ENCODE measurements at places on chromosomes 1 and 21.

GRCh38 chr1:3410142-3410925 is 44.1 kb upstream of the ARHGEF16 start:
- DNase-seq: no peak

- peak; percentile 74 for DNase-seq
Measured at GRCh38 chr1:36155408-36156328, at the start of gene MAP7D1. Gene MAP7D1, plus strand, starts transcription at chr1:36156160. Its CDS starts 258 bp downstream, at chr1:36156418.

GRCh38 chr1:46030876-46031660 is 101.4 kb downstream of the PIK3R3 start:
- no peak for DNase-seq

GRCh38 chr1:37821481-37821880 is 13.5 kb upstream of the YRDC start:
- DNase-seq: no peak

DNA sequence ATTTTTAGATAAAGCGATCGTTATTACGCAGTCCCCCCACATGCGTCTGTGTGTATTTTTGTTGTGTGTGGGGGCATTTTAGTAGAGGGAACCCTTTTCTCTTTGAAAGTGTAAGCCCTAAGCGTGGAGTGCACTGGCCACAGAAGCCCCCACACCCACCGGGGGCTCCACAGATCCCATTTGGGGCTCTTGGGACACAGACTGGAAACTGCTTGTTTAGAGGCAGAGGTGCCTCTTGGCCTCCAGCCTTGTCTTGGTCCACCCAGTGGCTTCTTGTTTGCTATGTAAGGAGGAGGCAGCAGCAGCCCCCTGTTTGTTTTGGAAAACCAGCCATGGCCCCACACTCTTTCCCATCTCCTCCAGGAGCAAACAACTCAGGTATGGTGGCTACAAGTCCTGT is 42.8 kb downstream of the SLC37A1 start:
- no peak for DNase-seq

DNA sequence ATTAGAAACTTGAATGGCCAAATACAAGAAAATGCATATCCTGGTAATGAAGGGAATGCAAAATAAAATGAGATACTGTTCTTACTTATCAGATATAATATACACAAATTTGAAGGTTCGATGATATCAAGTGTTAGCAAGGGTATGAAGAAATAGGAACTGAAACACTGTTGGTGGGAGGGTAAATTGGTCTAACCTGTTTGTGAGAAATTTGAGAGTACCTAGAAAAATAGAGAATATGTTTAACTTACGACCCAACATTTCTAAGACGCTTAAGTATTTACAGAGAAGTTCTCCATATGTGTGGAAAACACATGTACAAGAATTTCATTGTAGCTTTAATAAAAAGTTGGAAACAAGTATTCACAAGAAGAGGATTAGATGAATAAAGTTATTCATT is 25.9 kb downstream of the ATG4C start:
- DNase-seq: no peak

DNA sequence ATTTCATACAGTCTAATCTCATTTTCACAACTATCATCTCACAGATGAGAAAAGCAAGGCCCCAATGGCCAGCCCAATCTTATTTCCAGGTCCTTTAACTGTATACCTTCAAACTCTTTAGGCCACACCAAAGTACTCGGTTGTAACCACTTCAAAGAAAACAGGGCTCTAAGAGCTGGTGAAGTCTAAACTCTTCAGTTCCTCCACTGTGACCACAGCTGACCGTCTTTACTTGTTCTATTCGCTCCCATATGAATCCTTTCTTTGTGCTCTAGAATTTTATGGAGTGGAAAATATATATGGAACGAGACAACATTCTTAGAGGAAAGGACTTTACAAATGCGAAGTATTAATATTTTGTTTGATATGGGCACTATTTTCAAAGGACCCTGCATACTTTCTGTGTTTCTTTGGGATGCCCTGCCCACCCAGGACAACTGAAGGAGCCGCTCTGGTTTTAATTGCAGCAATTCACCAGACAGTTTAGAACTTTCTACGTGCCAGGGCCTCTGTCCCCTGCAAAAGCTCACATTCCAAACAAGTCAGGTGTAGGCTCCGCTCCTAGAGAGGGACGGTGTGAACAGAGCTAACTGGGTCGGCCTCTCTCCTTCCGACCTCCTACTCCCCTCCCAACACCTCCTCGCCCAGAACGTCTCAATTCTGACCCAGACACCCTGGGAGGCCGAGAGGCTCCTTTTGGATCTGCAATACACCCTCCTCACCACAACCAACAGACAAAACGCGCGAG is 15.7 kb downstream of the IER5 start:
- DNase-seq: no peak

- DNase-seq: no peak
Measured at GRCh38 chr1:153942766-153943549, 3.6 kb downstream of the DENND4B start.

GRCh38 chr1:67580691-67581403 is 104.2 kb upstream of the GADD45A start:
- no peak for DNase-seq

DNA sequence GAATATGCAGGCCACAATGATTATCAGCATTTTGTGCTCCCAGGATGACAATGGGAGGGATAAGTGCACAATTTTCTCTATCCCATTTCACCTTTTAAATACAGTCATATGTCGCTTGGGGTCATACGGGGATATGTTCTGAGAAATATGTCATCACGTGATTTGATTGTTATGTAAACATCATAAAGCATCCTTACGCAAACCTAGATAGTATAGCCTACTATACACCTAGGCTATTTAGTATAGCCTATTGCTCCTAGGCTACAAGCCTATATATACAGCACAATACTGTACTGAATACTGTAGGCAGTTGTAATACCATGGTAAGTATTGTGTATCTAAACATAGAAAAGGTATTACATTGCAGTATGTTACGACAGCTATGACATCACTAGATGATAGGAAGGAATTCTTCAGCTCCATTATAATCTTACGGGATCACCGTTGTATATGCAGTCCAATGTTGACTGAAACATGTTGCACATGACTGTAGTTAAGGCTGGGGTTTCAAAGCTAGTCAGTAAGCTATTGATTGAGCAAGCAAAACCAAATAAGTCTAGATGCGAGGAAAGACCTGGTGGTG is 18.9 kb downstream of the RUSC1 start:
- no peak for DNase-seq

DNA sequence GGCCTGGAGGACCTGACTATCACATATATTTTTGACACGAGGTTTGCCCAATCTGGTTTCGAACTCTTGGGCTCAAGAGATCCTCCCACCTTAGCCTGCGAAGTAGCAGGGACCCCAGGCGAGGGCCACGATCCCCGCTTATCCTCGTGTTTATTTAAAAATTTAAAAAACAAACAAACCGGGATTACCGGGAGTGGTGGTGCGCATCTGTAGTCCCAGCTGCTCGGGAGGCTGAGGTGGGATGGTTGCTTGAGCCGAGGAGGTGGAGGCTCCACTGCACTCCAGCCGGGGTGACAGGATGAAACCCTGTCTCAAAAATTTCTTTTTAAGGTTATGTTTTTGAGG is 452 bp upstream of the EXOSC10 start:
- no peak for DNase-seq

DNA sequence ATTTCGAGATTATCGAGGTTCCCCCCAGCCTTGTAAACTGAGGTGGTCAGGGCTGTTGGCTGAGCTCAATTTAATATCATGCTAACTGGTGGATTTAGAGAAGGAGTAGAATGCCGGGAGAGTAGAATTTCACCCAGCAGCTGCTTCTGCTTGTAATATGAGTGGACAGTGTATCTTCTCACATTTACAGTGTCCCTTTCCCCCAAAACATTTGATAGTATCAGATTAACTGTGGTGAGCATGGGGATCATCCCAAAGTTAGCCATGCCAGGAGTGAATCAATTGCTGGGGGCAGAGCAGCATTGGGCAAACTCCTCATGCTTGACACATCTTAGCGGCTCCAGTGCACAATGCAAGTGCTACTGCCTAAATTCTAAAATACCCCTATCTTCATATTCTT is 9.2 kb upstream of the PPFIA4 start:
- DNase-seq: no peak

GRCh38 chr1:107535091-107535490 is 394.3 kb downstream of the NTNG1 start:
- no peak for DNase-seq

DNA sequence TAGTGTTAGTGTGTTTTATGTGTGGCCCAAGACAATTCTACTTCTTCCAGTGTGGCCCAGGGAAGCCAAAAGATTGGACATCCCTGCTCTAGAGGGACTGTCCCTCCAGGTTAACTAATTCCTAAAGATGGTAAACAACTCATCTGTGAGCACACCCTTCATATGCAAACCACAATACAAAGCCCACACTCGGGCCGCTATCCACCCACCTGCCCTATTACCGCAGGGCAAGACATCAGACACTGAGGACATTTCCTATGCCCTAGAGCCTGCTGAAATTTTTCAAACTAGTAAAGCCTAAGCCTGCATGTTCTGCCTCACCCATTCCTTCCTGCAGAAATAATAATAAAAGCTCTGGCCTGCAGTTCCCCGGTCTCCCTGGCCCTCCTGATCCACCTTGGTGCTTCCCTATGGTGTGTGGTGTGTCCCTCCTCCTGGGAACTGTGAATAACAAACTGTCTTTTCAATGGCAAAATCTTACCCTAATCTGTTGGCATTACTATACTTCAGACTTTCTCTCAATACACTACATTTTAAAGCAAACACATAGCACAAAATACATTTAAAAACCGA is 39.3 kb upstream of the NTPCR start:
- no peak for DNase-seq

- DNase-seq: no peak
Measured at GRCh38 chr1:204714194-204714860, 28.8 kb upstream of the LRRN2 start.

GRCh38 chr1:181086926-181087325 is 1.6 kb upstream of the IER5 start:
- DNase-seq: no peak

- no peak for DNase-seq
Measured at GRCh38 chr21:34737115-34737514, 68.3 kb downstream of the CLIC6 start.

- DNase-seq: no peak
Measured at GRCh38 chr1:110032327-110032726, 2.1 kb upstream of the STRIP1 start.

DNA sequence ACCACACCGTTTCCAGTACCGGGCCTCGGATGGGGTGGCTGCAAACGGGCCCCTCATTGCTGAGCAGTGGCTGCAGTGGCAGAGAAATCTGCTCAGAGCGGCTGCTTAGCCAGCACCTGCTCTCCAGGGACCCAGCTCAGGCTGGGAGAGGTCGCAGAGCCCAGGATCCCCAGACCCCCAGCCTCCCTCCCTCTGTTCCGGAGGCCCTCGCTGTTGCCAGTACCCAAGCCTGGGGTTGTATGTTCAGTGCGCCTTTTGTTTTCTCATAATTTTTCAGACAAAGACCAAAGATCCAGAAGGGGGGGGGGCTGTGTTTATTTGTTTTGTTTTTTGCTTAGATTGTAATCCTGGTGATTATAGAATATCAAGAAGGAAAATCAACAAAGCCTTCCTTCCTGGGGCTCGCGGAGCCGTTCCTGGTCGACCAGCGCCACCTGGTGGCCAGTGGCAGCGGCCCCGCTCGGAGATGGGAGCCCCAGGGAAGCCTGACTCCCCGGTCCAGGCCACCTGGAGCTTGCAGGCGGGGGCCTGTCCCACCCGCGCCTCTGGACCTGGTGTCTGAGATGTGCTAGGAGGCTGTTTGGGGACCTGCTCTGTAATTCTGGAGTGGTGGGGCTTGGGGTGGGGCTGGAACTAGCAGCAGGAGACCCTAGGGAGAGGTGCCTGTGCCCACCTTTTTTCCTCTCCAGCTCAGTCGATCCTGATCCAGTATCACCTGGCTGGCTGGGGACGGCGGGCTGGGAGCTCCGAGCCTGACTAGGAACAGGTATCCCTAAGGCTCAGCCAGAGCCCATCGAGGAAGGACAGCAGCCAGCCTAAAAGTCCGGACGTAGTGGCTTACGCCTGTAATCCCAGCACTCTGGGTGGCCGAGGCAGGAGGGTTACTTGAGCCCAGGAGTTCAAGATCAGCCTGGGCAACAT is 123.9 kb upstream of the VAMP3 start:
- DNase-seq: peak; percentile 24

DNA sequence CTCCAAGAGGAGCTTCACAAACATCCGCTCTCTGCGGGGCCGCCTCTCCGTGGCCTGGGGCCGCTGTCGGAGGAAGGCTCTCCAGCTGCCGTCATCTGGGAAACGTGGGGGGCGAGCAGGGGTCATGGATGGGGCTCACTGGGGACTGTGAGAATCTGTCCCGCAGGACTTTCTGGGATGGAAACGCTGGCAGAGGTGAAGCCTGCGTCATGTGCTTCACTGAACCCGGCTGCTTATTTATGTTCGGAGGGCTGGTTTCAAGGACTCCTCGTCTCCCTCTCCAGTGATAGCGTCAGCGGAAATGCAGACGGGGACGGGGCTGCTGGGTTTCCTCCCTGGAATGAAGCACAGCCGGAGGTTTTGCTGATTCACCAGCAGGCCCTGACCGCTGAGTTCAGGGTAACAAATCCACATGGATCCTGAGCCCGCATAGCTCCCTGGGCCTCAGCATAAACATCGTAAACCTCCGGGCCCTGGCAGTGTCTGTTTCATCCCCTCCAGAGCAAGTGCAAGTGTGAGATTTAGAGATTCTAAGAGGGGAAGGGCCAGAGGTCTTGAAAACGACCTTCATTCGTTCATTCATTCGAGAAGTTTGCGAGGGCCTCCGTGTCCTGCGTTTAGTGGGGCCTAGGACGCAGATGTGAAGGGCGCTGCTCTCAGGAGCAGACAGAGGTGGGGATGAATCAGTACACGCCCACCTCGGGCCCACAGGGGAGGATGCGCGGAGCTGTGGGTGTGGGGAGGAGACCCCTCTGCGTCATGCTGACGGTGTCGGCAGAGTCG is 7.0 kb upstream of the POFUT2 start:
- no peak for DNase-seq

DNA sequence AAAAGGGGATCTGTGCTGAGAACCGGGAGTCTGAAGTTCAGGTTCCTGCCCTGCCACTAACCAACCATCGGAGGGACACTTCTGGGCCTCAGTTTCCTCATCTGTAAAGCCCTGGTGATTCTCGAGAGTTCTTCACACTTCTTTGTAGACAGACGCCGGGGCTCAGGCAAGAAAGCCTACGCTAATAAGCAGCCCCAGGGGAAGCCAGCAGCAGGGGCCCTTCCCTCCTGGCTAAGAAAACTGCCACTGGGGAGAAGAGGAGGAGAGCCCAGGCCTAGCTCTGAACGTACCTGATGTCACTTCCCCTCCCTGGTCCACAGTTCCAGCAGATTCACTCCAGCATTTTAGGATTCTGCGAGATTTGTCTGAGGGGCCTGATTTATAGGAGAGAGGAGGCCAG is 76.0 kb downstream of the CAMK2N1 start:
- DNase-seq: no peak

GRCh38 chr1:92973203-92973897 is 12.1 kb upstream of the DIPK1A start:
- DNase-seq: no peak
